Stimulated activated CD8-positive, alpha-beta memory T cell treated with anti-CD3 and anti-CD28 coated beads, Interleukin-4, amount 100 ng/mL, for 48 hours (primary cell): ENCODE measurements at places on chromosomes 7 and 10.

GRCh38 chr7:10739401-10739800 is 234.3 kb upstream of the PHF14 start:
- no peak for DNase-seq

DNA sequence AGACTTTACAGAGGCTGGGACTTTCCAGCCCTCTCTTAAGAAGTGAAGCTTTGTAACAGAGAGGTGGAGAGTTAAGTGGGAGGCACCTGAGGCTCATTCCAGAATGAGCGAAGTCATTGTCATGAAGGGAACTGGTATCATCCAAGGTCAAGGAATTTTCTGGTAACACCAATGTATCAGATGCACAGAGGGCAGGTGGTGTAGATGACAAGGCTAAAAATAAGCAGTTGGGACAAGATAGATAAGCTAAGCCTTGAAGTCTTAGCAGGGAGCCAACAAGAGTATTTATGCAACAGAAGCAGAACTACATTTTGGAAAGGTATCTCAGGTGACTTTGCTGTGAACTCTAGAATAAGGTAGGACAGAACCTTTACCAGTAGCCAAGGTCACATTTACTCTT is 257.0 kb upstream of the AUTS2 start:
- no peak for DNase-seq

DNA sequence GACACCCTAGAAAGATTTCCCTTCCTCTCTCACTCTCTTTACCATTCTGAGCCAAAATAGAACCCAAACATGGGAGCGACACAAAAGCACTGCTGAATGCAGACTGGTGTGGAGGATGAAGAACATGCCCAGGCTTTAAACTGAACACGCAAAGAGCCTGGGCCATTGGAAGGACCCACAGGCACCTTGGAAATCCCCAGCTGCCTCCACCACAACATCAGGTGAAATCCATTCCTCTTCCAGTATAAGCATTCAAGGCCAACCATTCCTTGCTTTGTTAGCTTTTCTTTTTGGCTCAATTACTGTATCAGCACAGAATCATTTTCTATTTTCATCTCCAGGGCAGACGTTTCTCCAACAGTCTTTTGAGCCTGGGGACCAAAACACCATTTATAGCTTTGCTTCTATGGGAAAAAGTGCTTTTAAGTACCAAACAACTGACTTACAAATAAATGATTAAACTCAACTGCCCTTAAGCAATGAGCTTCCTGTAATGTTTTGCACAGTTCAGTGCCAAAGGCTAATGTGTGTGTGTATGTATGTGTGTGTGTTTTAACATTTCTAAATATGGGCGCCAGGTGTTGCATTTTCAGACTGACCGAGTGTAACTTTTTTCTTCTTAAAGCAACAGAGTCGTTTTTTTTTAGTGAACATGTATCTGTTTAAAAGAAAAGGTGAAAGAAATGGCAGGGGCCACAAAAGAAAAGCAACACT is 16.2 kb upstream of the BLNK start:
- no peak for DNase-seq

GRCh38 chr7:50832744-50833143 is 50.0 kb upstream of the GRB10 start:
- DNase-seq, result peak; percentile 34

GRCh38 chr10:99431190-99431760 is 851 bp upstream of the GOT1 start:
- no peak for DNase-seq

- no peak for DNase-seq
These were observed 66.3 kb upstream of the NPVF start for GRCh38 chr7:25294624-25295023.

- DNase-seq, result no peak
These were observed 36.9 kb downstream of the BAG3 start for GRCh38 chr10:119688033-119688508.

DNA sequence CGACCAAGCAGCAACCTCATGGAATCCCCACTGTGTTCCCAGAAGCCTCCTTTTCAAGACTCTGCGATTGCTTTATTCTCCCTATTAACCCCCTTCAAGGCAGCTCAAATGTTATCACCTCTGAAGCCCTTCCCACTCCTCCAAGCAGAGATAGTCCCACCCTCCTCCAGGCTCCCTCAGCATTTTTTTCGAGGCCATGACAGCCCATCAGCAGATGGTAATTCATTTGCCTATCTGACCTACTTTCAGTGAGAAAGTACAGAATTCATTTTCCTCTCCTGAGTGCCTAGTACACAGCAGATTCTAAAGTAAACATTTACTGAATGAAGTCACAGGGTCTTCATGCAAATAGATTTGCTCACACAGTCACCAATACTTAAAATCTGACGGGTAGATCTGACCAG is 47.8 kb downstream of the HERPUD2 start:
- no peak for DNase-seq

DNA sequence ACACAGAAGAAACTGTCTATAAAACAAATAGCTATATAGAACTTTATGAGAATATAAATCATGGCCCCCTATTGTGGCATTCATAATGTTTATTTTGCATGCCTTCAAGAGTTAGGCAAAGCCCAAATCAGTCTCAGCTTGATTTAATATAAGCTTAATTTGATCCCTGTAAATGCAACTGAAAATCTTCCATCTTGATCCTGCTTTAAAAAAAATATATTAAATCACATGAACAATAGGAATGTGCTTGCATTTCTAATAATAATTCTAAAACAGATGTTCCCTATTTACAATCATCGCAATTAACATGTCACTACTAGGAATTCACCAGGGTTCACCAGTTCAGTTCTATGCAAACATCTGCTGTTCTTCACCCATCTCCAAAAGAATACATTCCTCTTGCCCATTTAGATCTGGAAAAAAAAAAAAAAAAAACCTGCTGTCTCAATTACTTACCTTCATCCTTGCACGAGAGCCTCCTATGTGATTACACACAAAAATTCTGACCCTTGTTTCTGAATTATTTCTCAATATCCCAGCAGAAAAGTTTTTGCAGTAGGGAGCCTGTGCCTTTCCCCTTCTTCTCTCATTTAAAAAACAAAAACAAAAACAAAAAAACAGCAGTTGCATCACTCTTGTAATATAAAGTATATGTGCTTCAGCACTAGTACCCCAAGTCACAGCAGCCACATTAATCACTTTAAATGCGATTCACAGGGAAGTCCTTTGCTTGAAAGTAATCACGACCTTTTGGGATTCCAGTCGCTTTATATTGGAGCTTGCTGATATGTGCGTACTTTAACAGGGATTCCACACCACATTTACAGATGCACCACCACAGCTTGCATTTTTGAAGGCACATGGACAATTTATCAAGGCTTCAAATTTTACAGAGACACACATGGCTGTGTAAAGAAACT is 194.8 kb upstream of the KMT2E start:
- no peak for DNase-seq

DNA sequence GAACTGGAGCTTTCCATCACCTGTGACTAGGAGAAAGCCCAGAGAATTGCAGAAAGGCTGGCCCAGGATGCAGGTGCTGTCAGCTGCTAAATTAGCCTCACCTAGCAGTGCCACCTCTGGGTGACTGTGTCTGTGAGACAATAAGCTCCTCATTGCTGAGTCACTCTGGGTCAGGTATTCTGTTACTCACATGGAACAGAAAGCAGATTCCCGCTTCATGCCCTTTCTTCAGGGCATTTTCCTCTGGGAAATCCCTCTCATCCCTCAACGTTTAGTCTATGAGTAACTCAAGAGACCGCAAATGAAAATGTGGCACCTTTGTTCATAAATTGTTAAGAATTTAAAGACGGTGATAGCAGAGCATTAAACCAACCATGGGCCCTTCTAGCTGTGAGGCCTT is 184.0 kb downstream of the ADAM12 start:
- DNase-seq, result no peak

- no peak for DNase-seq
These were observed 322.6 kb upstream of the MKI67 start for GRCh38 chr10:128448796-128449195.

GRCh38 chr7:20963556-20964280 is 177.0 kb upstream of the SP8 start:
- no peak for DNase-seq

- no peak for DNase-seq
These were observed 1190.9 kb downstream of the TYW1 start for GRCh38 chr7:68187532-68187931.

DNA sequence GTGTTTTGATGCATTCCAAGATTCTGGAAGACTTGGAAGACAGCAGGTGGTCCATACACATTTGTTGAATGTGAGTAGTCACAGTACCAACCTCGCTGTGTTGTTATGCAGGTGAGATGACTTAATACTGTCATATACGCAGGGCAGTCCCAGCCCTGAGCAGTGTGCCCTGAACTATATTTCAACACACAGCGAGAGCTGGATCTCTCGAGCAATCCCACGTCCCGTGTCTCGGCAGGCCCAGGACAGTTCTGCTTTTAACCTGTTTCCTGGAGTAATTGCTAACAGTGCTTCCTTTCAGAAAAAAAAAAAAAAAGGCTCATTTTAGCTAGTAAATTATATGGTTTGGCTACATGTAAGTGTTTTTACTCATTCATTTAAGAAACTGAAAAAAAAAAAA is 179.7 kb downstream of the PRKCQ start:
- no peak for DNase-seq

DNA sequence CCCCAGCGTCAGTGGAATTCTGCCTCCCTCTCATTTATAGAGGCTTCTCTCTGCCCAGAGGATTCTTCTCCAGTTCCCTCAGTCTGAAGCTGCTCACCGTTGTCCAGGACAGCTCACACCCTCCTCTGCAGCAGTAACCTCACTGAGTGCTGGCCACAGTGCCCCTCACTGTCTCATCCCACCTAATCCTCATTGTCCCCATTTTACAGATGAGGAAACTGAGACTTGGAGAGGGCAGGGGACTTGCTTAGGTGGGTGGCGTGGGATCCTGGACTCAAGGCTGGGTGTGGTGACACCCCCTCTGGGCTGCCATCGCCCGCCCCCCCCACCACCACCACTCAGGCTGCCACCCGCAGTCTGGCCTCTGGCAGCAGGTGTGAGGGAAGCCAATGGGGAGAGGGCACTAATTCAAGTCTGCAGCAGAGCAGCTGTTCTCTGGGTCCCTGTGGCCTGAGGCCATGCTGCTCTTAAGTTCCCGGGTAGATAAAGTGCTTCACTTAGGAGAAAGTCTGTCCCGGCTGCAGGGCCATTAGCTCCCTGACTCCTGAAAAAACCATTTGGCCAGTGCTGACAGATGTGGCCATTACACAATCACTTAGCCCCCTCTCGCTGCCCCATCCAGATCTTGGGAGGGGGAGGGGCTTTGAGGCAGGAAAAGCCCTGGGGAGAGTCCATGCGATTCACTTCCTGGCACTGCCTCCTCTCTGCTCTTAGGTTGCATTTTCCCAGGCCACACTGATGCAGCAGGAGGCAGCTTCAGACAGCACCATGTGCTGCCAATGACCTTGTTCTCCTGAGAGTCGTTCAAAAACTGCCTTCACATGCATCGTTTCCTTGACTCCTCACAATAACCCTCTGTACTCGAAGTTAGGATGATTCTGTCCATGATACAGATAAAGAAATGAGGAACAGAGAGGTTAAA is 36.3 kb downstream of the DRGX start:
- DNase-seq, result no peak

- no peak for DNase-seq
These were observed 5.5 kb downstream of the LHPP start for GRCh38 chr10:124467165-124467564.

GRCh38 chr7:108120196-108120595 is 10.0 kb downstream of the LAMB4 start:
- no peak for DNase-seq

- no peak for DNase-seq
These were observed 71.5 kb downstream of the CLEC2L start for GRCh38 chr7:139594911-139595476.

- no peak for DNase-seq
These were observed 18.7 kb upstream of the PRKAG2 start for GRCh38 chr7:151895631-151896031.

GRCh38 chr10:4280461-4281189 is 495.6 kb upstream of the KLF6 start:
- DNase-seq, result no peak

DNA sequence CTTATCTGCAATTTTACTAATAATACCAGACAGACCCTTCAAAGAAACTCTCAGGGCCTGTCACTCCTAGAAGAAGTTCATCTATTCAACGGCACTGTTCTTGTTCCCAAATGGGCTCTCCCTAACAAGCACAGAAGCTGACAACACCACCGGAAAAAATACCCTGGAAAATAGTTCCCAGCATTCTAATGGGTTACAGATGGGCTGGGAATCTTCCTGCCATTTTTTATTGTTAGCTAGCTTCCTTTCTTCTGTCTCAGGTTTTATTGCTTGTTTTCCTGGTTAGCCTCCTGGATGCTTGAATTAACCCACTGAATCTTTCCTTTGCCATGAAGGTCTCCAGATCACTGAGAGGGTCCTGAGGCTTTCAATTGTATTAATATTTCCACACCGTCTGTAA is 689.8 kb upstream of the NRP1 start:
- no peak for DNase-seq

DNA sequence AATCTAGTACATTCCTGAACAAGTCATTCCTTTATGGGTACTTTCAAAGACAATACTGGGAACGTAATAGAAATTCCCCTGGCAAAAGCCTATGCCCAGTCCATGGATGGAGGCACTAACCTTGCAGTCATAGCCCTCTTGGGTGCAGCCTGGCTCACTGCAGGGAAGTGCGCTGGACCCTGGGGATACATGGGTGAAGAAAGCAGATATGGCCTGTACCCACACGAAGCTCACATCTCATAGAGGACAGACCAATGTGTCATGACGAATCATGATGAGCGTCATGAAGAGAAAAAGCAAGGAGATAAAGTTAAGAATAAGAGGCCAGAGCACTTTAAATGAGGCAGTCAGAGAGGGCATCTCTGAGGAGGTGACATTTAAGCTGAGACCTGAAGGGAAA is 11.8 kb downstream of the PRLHR start:
- DNase-seq, result no peak

DNA sequence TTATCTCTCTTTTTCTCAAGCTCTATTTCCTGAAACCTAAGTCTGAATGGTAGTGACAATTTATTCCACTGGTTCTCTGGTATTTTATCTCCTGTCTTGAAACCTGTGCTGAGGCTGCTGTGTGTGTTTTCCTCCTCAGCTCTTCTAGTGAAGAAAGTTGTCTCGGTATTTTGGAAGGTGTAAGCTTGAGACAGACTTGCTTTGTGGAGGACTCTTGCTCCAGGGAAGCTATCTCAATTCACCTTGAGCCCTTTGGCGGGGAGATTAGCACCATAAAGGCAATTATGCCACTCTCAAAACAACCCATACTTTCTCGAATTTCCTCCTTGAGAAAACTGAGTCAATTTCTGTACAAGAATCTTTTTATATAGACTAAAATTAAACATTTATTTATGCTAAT is 141.6 kb downstream of the THSD7A start:
- DNase-seq, result no peak

GRCh38 chr10:125003146-125003900 is 61.4 kb downstream of the ZRANB1 start:
- DNase-seq, result no peak

- no peak for DNase-seq
These were observed 220.2 kb upstream of the SH2B2 start for GRCh38 chr7:102066476-102066875.

DNA sequence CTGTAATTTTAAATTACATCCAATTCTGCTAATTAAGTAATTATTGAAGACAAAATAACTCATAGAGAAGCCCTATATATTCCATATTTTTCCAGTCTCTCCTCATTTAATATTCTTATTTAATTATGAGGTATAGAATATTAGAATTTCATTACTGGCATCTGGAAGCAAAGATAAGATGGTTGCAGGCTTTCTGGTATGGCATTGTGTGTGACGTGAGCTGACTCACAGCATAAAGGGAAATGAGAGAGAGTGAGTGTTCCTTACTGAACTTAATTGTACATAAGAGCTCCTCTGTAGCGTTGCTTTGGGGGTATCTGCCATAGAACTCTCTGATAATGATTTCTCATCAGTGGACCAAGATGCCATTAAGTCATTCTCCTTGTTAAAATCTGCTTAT is 127.4 kb upstream of the TEX47 start:
- no peak for DNase-seq
